SHP77 (cell line): ENCODE measurements at places on chromosomes 12 and 14.

DNA sequence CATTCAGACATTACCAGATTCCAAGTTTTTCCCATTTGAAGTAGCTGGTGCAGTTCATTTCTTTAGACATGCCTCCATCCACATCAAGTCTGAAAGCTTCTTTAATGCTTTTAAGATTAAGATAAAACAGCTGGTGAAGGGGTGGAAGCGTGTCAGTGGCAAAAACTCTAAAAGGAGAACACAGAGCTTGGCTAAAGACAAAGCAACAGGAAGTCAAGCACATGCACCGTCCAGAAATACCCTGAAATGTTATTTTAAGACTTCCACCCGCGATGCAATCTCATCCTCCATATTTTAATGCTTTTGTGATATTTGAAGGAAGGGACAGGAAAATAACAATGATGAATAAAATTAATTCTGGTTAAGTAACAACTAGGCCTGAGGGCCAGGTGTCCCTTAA, 31.8 kb downstream of the PPM1H start:
- no peak for DNase-seq

DNA sequence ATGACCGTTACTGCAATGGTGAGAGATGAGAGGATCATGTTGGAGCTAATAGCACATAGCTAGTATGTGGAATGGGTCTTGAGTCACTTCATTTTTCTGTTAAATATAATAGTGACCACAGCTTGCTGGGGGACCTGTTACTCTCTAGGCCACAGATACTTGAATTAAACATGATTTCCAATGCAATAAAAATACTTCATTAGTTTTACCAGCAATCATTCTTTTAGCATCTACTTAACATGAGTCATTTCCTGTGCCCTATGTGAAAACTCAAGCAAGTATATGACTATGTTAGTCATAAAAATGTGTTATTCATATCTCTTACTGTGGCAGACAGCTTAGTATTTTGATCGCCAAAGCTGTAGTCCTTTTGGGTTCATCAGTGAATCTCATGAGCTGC, 798.8 kb downstream of the SLC16A7 start:
- no peak for DNase-seq

DNA sequence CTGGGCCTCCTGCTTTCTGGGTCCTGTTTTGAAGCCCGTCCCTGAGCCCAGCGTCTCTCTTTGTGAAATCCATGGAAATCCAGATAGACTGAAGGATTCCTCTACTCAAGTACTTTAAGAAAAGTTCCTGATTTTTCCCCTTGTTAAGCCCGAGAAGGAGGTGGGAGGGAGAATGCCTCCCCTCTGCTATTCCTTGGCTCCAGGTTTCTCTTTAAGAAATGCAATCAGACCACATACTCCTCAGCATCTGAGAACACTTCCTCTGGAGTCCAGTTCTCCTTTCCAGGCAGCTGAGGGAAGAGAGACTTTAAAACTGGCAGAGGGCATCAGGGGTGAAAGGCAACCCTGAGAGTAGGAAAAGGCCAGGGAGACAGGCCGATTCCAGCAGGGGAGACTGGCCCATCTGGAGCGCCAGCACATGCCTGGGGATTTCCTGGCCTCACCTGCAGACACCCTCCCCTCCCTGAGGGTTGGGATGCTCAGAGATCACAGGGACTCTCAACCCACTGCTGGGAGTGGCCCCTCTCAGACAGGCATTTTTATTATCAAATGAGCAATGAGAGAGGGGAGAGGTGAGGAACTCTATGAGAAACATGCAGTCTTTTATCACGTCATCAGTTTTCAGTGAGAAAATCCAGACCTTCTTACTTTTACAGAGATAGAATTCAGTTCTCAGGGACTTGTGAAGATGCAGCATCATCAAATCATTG, 2.0 kb upstream of the EMP1 start:
- DNase-seq: no peak

GRCh38 chr14:81028461-81028860, 73.0 kb downstream of the TSHR start:
- no peak for DNase-seq

- DNase-seq: peak; percentile 37
These were observed 665 bp downstream of the RHOF start for GRCh38 chr12:121792607-121793439.

DNA sequence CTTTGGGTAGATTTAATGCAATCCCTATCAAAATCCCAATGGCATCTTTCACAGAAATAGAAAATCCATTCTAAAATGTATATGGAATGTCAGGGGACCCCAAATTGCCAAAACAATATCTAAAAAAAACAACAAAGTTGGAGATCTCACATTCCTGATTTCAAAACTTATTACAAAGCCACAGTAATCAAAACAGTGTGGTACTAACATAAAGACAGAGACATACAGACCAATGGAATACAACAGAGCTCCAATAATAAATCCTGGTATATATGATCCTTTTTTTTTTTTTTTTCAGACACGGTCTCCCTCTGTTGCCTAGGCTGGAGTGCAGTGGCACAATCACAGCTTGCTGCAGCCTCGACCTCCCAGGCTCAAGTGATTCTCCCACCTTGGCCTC, 4.7 kb downstream of the TMBIM4 start:
- no peak for DNase-seq

DNA sequence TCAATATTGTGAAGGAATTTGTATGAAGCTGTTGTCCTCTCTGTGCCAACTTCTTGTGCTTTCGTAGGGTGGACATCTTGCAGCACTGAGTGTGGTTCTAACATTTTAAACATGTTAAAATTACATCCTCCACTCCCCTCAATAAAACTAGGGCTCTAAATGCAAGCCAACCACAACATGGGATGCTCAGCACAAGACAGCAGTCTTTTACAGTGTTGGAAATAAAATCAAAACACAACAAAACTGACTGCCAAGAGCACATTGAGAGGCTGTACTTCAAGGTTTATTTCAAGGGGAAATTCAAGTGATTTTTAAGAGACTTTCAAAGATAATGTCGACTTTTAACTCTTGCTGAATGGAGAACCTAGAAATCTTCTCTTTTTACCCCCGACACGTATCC, 396.9 kb downstream of the TMTC2 start:
- DNase-seq: no peak

DNA sequence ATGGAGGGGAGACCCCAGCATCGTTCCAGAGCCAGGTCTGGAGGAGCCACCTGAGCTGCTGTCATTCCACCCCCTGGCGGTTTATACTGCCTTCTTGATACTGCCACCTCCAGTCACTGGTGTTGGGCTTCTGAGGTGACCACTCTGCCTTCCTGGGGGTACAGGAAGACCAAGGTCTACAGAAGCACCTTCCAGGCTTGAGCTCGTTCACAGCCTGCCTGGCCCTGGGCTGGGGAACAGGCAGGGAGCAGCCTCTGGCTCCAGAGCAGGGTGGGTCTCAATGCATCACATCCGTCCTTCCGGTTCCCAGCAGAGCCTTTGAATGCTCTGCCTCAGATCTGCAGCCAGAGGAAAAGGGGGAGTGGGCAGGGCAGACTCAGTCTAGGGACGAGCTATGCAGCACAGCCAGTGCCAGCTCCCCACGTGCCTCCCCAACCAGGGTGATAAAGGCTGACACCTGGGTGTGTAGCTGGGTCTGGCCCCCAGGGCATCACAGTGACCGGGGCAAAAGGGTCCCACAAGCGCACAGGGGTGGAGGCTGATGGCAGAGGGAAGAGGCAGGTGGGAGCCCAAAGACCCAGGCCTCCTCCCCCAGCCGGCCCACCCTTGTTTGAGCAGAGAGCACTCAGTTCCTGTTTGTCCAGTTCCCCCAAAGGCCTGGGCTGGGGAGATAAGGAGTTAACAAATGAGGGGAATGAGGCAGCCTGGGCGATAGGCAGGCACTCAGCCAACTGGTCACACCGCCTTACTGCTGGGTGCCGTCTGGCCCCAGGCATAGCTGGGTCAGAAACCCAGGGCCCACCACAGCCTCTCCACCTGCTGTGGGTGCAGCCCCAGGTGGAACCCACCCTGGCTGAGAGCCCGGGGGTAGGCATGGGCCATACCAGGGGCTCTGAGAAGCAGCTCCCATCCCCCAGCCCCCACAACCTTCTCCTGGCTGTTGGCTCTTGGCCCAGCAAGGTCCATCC, 17.1 kb downstream of the DEGS2 start:
- DNase-seq: no peak

- no peak for DNase-seq
These were observed 203.3 kb upstream of the NUDT4 start for GRCh38 chr12:93174473-93174872.

DNA sequence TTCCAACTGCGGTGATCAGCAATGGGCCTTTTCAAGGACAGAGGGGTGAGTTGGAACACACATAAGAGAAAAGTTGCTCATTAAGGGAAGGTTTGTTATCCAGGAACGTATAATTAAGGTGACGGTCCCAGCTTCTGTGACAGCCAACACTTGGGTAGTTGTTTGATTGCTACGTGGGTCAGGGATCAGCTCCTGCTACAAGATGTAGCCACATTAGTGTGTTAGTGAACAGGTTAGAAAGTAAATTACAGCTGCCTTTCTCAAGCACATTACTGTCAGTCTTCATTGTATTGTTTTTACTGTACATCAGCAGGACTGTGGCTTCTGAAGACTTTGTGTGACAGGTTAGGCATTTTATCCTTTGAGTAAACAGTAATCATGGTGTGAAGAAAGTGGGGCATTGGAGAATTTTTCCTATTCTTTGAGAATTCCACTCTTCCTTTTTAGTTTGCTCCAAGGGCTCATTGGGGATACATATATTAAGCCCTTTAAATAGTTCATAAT, 230.5 kb downstream of the EGLN3 start:
- no peak for DNase-seq

DNA sequence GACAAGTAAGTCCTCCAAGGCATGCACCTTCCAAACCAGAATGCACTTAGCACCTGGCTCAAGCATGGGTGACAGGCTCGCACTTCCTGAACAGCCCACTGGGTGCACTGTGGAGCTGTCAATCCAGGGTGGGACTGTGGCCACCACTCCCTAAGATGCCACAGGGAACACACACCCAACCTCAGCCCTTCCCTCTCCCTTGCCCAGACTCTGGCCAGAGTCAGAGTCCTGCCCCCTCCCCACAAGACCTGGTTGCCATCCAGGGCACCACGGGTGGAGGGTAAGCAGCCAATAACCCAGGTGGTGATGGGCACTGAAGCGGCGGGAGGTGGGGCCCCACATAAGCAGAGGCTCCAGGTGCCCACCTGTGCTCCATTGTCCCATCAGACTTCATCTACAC, 160.6 kb downstream of the MYRFL start:
- DNase-seq: peak; percentile 10

DNA sequence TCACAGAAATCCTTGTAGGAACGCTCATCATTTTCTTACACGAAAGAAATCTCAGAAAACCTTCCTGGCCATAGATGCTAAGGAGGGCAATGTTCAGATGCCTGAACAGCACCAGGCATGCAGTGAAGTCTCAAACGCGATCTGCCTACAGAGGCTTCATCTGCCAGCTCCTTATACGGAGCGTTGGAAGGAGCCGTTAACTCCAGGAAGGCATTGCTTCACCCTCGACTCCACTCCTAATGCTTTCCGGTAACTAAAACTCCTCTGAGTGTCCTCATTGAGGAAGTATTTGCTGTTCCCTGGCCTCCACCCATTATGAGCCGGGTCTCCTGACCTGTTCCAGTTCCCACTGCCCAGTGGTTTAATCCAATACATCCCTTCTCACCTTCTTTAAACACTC, 502.7 kb downstream of the BCL11B start:
- no peak for DNase-seq

GRCh38 chr12:109776624-109777023, 56.6 kb downstream of the TRPV4 start:
- no peak for DNase-seq

DNA sequence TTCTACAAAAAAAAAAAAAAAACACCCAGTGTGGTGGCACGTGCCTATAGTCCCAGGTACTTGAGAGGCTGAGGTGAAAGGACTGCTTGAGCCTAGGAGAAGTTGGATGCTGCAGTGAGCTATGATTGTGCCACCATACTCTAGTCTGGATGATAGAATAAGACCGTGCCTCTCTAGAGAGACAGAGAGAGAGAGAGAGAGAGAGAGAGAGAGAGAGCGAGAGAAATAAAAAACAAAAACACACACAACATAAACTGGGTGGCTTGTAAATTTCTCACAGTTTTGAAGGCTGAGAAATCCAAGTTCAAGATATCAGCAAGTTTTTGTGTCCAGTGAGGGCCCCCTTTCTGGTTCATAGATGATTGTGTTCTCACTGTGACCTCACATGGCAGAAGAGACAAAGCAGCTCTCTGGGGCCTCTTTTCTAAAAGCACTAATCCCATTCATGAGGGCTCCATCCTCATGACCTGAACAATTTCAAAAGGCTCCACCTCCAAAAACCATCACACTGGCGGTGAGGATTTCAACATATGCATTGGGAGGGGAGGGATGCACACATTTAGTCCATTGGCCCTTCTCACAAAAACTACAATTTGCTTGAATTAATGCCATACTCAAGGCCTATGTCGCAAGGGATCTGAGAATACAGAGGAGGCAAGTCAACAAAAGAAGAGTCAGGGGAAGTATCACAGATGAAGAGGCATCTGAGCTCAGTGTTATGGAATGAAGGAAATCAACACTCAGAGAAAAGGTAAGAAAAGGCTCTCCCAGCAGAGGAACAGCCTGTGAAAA, 94.9 kb downstream of the PPM1H start:
- DNase-seq: no peak

DNA sequence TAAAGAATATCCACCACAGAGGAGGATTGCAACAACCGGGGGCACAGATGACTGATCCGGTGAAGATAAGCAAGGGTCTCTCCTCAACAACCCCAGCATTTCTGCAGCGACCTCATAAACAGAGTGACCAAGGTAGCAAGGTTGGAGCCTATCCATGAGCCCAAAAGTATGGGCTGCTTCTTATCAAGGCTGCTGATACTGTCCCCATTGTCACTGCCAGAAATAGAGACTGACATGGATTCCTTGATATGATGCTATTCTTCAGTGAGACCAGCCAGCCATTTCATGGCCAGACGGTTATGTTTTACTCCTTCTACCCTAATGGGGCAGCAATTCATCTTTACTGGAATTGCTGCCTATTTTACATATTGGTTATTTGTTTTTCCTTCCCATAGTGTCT, 61.9 kb upstream of the ARHGAP5 start:
- DNase-seq: no peak

GRCh38 chr14:103517721-103518421, 4.8 kb downstream of the CKB start:
- DNase-seq: no peak

GRCh38 chr12:119676022-119676421, 8.1 kb downstream of the PRKAB1 start:
- DNase-seq: no peak

DNA sequence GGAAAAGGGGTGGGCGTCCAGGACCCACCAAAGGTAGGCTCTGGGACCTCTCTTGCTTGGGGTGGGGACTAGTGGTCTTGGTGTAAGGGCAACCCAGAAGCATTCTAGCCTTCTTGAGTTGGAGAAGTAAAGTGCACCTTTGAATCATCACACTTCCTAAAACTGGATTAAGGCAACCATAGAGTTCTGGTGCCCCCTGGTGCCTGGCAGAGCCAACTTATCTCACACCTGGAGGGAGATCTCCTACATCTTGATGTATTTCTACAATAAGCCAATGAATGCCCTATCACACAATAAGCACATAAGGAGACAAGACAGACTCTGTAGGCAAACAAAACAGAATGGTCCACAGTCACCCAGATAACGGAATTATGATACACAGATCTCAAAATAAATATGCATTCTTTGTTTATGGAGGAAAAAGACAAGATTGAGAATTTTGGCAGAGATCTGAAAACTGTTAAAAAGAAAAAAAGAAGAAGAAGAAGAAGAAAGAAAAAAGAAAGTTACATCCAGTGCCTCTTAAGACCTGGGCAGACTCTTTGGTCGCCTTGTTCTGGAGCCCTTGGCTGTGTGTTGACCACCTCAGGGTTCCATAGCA, 95.9 kb upstream of the PPP2R5C start:
- DNase-seq: peak; percentile 57
